ENCODE measurements at places on chromosomes 16 and 17.

DNA sequence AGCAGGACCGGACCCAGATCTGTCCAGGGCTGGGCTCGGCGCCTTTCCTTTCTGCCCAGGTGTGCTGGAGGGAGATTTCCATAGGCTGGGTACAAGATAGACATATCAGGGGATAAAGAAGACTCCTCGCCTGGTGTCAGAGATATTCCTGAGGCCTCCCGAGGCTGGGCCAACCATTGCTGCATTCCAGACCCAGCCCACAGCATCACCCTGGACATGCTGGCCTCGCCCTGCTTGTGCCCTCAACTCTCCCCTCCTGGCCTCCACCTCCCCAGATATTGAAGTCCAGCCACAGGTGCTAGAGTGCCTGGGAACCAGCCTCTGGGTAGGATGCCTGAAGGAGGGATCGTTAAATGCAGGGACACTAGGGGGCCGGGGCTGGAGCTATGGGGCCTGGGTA, 2.1 kb downstream of the CD300LG start:
- no peak for DNase-seq

GRCh38 chr17:48816774-48817590, at the start of gene TTLL6:
TSS of gene TTLL6 (minus strand) at chr17:48817229. CDS start at chr17:48817072, 157 bp downstream.
- peak; percentile 93 for DNase-seq

DNA sequence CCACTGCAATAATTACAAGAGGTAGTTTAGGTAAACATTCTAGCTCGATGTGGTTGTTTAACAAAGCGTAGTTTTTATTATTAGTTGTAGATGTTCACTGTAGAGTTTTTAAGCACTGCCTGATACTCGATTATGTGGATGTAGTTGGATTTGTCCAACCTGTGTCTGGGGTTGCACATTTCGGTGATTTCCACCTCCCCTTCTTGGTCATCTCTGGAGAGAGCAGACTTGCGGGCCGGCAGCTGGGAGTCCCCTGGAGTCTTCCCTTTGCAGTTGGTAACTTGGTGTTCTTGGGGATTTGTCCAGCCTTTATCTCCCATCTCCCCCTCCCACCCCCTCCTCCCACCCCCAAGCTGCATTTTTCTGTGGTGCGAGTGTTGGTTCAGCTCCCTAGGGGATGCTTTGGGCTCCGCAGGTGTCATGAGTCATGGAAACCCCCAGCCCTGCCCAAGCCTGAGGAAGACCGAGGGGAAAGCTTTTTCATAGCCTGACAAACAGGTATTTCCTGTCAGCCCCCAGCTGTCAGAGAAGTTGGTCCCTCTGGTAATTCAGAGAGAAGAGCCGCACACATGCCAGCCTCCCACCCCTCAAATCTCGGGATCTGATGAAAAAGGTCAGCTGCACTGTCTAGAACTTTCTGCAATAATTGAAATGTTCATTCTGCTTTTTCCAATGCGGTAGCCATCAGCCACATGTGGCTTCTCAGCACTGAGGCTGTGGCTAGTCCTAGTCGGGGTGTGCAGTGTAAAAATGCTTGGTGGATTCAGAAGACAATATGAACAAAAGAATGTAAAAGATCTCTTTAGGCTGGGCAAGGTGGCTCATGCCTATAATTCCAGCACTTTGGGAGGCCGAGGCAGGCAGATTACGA, 50.3 kb downstream of the KSR1 start:
- no peak for DNase-seq

DNA sequence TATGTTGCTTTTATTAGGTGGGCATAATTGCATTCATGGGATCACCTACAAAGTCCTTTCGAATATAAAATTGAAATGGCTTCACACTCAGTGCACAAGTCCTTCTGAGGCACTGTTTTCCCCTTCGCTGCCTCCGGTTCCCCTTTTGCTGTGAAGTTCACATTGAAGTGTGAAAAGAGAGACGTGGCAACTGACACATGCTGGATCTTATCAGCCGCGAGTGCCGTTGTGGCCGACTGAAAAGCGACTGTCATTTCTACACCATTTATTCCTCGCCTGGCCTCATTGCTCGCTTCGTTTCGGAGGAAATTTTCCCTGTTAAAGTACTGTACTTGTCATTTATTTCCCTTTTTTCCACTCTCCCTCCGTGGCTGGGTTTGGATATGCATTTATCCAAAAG, 423.5 kb downstream of the MAF start:
- DNase-seq, result no peak

GRCh38 chr16:84889066-84889465, 69.3 kb downstream of the CRISPLD2 start:
- DNase-seq, result no peak

DNA sequence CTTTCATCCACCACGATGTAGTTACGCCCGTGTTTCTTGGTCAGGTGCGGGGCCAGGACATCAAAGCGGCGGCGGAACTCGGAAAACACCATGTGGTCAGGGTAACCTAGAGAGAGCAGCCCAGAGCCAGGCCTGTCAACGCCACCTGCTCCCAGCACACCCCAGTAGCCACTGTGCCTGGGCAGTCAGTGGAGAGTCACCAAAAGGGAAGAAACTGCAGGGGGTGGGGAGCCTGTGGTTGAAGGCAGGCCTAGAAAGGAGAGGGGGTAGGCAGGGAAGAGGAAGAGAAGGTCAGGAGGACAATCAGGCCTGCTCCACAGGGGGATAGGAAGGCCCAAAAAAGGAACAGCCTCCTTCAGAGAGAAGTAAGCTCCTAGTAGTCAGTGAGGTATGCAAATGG, 64.1 kb downstream of the PIPOX start:
- DNase-seq, result no peak

DNA sequence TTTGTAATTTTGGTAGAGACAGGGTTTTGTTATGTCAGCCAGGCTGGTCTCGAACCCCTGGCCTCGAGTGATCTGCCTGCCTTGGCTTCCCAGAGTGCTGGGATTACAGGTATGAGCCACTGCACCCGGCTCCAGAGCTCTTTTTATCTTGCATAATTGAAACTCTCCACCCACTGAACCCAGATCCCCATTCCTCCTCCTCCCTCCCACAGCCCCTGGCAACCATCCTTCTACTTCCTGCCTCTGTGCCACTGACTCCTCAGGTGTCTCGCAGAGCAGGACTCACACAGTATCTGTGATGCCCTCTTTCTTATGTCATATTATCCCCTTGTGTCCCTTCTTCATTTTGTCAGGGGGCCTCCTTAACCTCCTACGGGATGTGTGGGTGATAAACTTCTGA, 340.7 kb downstream of the SLC39A11 start:
- no peak for DNase-seq

- DNase-seq, result no peak
These were observed 347.9 kb downstream of the SEC14L1 start for GRCh38 chr17:77488531-77489238.

GRCh38 chr17:62822080-62822904, 14.2 kb upstream of the MARCHF10 start:
- DNase-seq, result no peak

- DNase-seq, result no peak
These were observed 12.4 kb downstream of the WSB1 start for GRCh38 chr17:27306276-27306835.

- DNase-seq, result no peak
These were observed 151.3 kb upstream of the CNTNAP4 start for GRCh38 chr16:76125871-76126270.

GRCh38 chr17:63966646-63967264, 6.0 kb downstream of the SCN4A start:
- DNase-seq, result peak; percentile 54

DNA sequence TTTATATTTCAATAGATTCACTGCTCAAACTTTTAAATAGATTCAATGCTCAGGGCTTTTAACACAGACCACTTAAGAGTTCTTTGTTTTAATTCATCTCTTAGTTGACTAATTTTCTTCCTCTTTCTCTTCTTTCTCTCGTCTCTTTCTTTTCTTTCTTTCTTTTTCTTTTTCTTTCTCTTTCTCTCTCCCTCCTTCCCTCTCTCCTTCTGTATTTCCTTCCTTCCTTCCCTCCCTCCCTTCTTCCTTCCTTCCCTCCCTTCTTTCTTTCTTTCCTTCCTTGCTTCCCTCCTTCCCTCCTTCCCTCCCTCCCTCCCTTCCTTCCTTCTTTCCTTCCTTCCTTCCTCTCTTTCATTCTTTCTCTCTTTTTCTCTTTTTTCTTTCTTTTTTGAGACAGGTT, 104.4 kb downstream of the LYRM1 start:
- no peak for DNase-seq

DNA sequence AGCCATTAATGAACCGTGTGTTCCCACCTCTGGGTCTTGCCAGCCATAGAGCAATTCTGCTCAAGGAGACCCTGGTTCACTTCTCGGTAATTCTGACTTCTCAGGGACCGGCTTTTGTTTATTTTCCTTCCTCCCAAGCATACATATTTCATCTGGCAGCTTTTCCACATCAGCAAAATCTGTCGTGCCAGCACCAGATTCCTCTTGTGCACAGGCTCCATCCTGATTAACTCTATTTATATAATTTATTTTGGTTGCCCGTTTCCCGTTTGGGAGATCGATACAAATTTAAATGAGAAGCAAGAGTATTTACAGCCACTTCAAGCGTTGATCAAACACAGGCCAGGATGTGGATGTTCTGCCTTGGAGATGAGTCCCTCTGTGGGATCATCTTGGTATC, 161.9 kb upstream of the XYLT1 start:
- DNase-seq, result no peak

GRCh38 chr17:31470592-31470991, 79.1 kb downstream of the RAB11FIP4 start:
- no peak for DNase-seq

DNA sequence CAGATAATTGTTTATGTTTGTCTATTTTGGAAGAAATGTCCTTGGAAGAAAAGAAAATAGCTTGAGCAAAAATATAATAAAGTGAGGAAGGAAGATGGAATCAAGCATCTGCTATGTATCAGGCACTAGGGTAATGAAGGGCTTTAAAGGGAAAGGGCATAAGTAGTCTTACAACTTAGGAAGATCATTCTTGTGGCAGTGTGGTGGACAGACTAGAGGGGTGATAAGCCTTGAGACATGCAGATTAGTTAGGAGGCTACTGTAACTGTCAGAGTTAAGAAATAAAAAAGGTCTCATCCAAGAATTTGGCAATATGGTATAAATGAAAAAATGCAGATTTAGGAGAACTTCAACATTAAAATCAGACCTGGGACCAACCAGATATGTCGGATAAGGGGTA, 14.9 kb downstream of the FAM222B start:
- DNase-seq, result no peak

GRCh38 chr17:7932483-7932891, 481 bp downstream of the CNTROB start:
- DNase-seq, result peak; percentile 53

- no peak for DNase-seq
These were observed 36.7 kb downstream of the MYO1D start for GRCh38 chr17:32840241-32840640.

GRCh38 chr16:64736857-64737256, 385.0 kb downstream of the CDH11 start:
- no peak for DNase-seq

DNA sequence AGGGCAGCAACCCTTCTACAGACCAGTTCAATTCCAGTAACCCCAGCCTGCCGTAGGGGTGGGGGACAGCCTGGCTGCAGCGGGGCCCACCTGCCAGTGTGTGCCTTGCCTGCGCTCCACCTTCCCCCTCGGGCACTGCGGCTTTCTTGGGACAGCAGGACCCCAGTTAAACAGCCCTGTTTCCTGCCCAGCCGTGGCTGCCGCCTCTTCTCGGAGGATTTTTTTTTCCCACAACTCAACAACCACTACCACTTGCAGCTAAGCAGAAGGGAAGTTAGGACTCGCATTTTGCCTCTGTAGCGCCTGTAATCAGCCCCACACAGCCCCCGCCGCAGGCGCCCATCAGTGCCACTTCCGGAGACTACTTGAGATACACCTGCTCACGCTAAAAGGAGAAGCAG, 76.1 kb downstream of the RAI1 start:
- DNase-seq, result peak; percentile 67

- peak; percentile 78 for DNase-seq
These were observed 43.9 kb upstream of the TEX2 start for GRCh38 chr17:64306850-64307463.

DNA sequence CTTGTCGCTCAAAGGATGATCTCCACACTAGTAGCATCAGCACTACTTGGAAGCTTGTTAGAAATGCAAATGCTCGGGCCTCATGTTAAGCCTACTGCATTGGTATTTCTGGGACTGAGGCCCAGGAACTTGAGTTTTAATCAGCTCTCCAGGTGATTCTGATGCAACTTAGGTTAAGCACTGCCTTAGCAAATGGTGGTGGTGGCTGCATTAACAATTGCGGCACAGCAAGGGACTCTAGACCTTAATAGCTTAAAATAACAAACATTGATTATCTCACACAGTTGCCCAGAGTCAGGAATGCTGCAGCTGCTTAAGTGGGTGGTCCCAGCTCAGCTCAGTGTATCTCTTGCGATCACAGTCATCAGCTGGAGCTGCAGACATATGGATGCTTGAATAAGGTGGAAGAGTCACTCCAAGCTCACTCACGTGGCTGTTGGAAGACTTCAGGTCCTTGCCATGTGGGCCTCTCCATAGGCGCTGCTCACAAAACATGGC, 25.8 kb downstream of the HS3ST3A1 start:
- no peak for DNase-seq

- no peak for DNase-seq
These were observed 77.1 kb downstream of the ELAC2 start for GRCh38 chr17:12940699-12941098.

GRCh38 chr17:76793775-76794174, 55.9 kb downstream of the MFSD11 start:
- DNase-seq, result peak; percentile 39

- no peak for DNase-seq
These were observed 30.6 kb upstream of the CBFA2T3 start for GRCh38 chr16:89007371-89008249.

GRCh38 chr17:65538675-65539529, 22.5 kb downstream of the AXIN2 start:
- DNase-seq, result no peak

DNA sequence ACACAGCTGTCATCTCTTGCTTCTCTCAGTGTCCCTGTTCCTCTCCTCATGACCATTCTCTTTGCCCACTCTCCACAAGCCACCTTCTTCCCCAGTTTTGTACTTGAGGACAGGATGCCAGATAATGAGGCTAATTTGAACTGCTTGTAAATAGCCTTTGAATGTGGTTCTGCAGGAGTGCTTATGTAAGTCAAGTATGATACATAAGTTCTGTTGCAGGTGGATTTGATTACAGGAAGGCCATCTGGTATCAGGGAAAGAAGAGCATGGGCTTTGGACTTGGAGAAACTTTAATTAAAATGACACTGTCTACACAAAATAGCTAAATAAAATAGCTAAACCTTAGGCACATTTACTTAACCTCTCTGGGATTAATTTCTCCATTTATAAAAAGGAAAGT, 120.2 kb upstream of the HLF start:
- DNase-seq, result no peak

GRCh38 chr16:87411375-87412271, 19.5 kb downstream of the MAP1LC3B start:
- no peak for DNase-seq

DNA sequence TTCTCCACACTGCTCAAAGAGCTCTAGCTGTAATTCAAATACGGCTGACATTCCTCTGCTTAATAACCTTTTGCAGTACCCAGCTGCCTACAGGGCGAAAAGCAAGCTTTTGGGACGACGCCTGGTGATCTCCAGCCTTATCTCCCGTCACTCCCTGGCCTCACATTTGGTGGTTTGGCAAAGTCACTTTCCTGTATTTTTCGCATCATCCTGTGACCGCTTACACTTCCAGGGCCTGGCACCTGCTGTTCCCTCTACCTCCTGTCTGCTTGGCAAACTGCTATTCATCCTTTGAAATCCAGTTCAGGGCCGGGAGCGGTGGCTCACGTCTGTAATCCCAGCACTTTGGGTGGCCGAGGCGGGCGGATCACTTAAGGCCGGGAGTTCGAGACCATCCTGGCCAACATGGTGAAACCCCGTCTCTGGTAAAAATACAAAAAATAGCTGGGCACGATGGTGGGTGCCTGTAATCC, 2.7 kb upstream of the BHLHA9 start:
- DNase-seq, result no peak

GRCh38 chr16:16146380-16147315, 76.6 kb downstream of the ABCC6 start:
- DNase-seq, result no peak
